WTC11 (cell line): ENCODE measurements at places on chromosomes 7 and 10.

DNA sequence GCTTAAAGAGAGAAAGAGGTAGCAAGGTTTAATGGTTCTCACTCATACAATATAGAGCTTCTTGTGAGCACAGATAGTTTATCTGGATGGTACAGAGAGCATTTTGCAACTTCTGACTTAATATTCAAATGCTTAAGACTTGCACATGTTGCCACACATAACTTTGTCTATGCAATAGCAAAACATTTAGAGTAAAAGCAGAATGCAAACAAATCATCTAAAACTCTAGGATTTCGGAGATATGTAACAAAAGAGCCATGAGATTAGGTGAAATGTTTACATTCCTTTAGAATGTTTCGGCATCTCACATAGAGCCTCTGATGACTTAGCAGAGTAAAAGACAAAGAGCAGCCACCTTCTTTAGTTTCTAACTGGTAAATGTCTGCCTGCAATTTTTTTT lies 717.1 kb upstream of the LRRN3 start:
- DNase-seq, result no peak

DNA sequence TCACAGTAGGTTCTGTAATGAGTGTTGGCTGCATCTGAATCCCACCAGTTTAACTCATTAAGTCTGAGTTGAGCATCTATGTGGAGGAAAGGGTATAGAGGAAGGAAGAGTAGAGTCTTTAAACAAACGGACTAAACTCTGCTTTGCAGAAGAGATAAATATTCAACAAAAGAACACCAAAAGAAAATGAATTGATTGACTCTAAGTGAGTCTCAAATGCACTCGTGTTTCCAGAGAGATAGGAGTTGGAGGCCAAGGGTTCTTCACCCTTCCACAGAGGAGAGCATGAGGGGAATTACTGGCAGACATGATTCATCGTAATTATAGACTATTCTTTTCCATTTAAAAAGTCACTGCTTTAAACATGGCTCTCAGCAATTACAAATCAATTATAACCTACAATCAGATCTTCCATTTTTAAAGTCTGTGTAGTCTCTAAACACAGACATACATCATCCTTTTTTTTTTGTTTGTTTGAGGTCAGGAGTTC lies 56.3 kb downstream of the PLPP4 start:
- no peak for DNase-seq

GRCh38 chr10:5092848-5093790 lies 1.1 kb upstream of the AKR1C3 start:
- no peak for DNase-seq

DNA sequence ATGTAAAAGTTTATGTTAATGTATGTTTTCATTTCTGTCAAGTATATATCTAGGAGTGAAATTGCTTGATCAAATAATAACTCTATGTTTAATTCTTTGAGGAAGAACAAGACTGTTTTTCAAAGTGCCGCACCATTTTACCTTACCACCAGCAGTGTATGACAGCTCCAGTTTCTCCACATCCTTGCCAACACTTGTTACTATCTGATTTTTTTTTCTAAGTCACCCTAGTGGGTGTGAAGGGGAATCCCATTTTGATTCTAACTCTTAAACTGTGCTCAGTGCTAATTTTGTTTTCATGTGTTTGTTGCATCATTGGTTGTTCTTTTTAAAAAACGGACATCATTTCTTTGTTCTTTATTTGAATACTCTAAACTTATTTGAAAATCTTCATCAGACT lies 120.2 kb upstream of the CDK6 start:
- DNase-seq, result no peak

DNA sequence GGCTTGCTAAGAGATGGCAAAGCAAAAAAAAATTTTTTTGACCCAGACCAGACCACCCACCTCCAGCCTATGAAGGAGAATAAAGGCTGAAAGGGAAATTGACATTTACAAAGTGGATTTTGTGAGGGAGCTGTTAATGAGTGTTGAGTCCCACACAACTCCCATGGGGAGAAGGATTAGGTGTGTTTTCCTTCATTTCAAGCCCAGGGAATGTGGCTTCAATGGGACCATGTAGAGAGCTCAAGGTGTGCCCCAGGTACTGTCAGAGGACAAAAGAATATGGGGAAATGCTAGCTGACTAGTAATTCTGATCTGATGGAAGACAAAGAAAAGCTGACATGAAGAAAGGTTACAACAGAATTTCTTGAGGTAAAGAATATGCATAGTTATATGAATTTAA lies 48.8 kb upstream of the COL1A2 start:
- DNase-seq, result no peak

DNA sequence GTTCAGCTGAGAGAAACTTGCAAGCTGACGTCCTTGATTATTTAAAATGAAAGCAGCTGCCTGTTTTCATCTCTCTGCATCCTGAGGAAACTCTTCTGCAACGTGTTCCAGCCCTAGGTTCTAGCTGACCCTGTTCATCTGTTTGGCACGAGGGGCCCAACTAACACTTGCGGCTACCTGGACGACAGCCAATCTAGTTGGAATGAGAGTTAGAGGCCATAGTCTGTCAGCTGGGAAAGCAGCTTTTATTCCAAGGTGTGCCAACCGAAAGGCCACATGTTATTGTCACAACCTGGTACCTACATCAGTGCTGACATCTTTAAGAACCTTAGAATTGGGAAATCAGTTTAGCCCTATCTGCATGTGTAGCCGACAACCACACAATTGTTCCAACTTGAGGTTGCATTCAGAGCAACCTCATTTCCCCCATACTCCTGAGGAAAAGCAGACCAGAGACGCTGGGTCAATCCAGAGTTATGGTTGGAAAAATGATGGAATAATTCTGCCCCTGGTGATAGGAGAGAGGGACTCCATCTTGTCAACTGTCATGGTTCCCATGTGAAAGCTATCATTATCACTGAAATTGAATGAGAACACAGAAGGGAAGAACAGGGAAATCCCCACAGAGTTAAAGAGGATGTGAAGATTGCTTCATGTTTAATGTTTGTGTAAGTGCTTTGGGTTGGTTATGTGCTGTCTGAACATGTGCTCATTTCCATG lies 121.6 kb downstream of the EGFR start:
- no peak for DNase-seq

GRCh38 chr10:113239566-113240350 lies 289.7 kb downstream of the TCF7L2 start:
- DNase-seq, result no peak

- no peak for DNase-seq
Observed at GRCh38 chr10:70736525-70736924, 48.7 kb downstream of the TBATA start.

GRCh38 chr10:132363921-132364593 lies 32.1 kb downstream of the LRRC27 start:
- DNase-seq, result no peak

GRCh38 chr7:116501425-116502167 lies 2.1 kb downstream of the CAV2 start:
- DNase-seq, result no peak

DNA sequence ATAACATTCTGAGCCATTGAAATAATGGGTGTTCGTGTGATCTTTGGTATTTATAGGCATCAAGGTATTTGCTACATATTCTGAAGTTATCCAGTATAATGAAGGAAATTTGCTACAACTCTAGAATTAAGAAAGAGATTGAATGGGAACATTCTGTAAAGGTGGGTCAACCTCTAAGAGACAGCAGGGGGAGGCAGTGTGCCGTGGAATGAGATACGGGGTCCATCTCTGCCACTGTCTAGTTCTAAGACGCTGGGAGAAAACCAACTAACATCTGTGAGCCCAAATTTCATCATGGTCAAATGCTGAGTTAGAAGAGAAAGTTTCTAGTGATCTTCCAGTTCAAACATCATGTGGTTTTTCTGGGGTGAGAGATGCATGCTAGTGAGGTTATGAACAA lies 368.9 kb downstream of the SORCS1 start:
- DNase-seq, result peak; percentile 48

DNA sequence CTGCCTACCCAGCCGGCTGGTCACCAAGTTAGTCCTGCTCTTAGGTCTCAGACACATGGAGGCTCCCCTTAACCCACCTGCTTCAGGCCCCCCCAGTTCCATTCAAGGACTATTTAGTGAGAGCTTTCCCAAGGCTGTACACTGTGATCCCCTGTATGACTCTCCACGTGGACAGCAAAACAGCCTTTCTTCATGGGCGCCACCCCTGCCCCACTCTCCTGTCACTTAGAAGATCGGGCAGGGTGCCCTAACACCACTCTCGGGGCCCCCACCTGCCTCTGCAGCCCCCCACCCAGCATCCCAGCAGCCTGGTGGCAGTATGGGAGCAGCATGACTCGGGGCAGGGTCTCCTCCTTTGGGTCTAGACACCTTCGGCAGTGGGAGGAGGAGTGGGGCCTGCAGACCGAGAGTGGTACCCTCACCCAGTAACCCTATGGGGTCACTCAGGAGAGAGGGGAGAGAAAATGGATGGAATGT lies 116.6 kb downstream of the PTPN20 start:
- no peak for DNase-seq

DNA sequence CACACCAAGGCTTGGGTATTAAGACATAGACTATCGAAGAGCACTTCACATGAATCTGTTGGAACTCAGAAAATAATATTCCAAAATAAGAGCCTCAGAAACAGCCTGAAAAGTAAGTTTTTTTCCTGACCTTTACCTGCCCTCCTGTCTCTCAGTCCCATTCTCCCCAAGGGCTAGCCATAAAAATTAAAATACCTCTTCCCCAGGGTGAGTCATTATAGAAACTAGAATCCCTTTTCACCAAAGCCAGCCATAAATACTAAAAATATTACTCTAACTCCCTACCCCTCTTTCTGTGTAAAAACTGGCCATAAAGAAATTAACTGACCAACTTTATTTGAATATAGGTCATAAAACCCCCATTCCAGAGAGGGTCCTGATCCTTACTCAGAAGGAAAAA lies 87.9 kb upstream of the TMEM106B start:
- no peak for DNase-seq

DNA sequence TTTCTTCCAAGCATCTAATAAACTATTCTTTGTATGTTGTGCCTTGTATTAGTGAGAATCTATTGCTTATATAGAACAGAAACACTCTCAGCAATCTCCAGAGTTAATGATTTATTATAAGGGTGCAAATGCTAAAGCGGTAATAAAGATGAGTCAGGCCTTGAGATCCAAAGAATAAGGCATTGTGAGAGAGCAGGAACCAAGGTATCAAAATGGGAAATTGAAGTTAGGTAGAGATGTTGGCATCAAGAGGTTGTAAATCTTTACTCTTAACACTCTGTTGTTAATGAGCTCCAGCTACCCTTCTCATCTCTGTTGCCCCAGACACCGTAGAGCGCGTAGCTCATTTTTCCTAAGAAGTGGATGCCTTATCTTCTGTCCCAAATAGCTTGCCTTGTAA lies 375.2 kb downstream of the ARL4A start:
- no peak for DNase-seq

- no peak for DNase-seq
Observed at GRCh38 chr7:111734954-111735660, 172.8 kb upstream of the IMMP2L start.

DNA sequence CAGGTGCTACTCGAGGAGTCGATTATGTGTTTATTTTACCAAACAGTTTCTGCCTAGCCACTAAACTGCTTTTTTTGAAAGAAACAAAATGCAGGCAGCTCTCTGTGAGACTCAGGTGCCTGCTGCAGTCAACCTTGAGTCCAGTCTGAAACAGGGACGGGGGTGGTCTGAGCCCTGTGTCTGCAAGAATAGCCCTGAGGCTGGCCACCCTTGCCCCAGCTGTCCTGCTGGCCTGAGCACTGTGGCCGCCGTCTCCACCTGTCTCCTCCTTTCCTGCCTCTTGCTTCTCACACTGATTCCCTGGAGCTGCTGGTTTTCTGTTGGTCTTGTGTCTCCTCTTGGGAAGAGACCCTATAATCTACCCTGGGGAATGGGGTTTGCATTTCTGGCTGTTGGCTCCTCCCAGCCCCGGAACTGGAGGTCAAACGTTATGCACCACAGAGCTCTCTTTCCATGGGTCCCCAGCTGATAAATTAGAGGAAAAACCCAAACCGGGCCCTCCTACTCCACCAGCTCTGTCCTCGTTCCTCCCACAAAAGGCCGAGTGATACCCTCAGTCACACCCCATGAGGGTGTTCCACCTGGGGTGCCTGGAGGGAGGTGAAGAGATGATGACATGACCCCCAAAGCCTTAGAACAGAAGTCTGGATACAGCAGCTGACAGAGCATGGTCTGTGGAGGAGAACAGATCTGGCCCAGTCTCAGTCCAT lies 15.0 kb upstream of the SLC18A3 start:
- no peak for DNase-seq

DNA sequence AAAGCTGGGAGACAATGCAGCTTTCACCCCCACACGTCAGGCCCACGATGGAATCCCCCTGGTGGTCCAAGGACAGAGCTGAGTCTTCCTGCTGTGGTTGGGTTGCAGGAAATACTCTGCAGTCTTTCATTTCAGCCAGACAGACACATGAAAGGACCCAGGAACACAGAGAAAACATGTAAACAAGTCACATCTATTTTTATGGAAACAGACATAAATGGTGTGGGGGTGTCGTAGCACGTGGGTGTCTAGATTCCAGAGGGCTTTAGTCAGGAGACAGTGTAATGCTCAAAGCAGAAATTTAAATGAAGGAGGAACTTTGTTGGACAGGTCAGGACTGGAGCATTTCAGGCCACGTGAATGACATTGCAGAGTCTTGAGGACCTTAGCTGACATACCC lies 444.6 kb downstream of the SUGCT start:
- DNase-seq, result no peak

GRCh38 chr10:103692952-103693811 lies 162.2 kb downstream of the SH3PXD2A start:
- DNase-seq, result peak; percentile 43

GRCh38 chr7:158804335-158804734 lies 25.0 kb downstream of the ESYT2 start:
- DNase-seq, result no peak

- no peak for DNase-seq
Observed at GRCh38 chr7:37446371-37446770, 2.3 kb downstream of the ELMO1 start.

DNA sequence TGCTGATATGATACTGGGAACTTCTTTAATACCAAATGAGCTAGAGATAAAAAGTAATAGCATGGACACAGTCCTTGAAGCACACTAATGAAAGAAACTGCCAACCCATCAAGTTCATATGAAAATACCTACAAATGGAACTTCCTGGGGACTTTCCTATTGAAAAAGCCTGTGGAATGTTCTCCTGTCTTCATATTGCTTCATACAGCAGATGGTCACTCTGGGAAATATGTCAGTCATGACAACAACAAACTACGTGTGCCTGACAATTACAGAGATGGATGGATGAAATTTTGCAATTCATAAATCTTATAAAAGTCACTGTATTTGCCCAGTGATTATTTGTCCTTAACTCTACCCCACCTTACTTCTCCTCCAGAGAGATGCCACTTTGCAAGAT lies 106.6 kb upstream of the COL1A2 start:
- DNase-seq, result no peak
